Mesenteric fat pad (tissue), 1 donor: ENCODE measurements at places on chromosomes 5 and 9.

DNA sequence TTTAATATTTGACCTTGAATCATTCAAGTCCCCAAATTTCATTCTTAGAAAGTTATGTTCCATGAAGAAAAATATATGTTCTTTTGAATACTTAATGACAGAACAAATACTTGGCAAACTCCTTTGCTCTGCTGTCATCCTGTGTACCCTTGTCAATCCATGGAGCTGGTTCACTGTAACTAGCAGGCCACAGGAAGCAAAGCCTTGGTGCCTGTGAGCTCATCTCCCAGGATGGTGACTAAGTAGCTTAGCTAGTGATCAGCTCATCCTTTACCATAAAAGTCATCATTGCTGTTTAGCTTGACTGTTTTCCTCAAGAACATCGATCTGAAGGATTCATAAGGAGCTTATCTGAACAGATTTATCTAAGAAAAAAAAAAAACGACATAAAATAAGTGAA lies 65.4 kb downstream of the WDR41 start:
- no peak for DNase-seq

GRCh38 chr5:54309691-54310432 lies 511 bp downstream of the ARL15 start:
- DNase-seq = no peak

DNA sequence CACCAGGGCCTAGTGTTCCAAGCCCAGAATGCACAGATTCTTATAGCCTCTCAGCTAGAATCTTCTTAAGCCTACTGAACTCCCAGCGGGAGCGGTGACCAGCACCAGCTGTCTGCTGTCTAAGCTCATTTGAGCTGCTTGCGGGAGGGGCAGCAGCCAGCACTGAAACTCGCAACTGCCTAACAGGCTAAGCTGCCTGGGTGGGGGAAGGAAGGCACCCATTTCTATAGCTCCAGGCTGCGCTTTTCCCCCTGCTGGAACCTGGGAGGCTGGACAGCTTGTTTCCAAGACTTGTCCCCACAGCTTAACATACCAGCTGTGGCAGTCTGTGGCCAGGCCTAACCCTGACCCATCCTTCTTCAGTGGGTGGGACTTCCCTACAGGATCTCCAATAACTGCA lies 512.9 kb downstream of the EFNA5 start:
- DNase-seq = no peak

DNA sequence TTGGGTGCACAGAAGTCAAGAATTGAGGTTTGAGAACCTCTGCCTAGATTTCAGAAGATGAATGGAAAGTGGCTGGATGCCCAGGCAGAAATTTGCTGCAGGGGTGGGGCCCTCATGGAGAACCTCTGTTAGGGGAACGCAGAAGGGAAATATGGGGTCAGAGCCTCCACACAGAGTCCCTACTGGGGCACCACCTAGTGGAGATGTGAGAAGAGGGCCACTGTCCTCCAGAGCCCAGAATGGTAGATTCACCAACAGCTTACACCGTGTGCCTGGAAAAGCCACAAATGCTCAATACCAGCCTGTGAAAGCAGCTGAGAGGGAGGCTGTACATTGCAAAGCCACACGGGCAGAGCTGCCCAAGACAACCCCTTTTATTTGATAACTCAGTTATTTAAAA lies 383.5 kb downstream of the TLE4 start:
- no peak for DNase-seq

DNA sequence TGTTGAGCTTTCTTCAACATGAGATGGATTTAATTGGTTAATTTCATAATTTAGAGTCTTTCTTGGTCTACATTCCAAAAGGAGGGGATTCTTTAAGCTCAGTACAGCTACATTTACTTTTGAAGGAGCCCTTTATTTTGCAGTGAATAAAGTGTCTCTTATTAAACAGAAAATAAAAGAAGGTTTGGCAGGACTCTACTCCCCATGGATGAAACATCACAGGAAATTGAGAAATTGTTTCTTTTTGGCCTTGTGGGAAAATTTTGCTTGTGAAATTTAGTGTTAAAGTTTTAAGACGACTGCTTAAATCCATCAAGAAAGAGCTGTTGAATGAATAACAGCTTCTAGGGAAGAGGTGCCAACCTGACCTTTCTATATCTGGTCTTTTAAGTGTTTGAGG lies 187.7 kb downstream of the NTRK2 start:
- no peak for DNase-seq

DNA sequence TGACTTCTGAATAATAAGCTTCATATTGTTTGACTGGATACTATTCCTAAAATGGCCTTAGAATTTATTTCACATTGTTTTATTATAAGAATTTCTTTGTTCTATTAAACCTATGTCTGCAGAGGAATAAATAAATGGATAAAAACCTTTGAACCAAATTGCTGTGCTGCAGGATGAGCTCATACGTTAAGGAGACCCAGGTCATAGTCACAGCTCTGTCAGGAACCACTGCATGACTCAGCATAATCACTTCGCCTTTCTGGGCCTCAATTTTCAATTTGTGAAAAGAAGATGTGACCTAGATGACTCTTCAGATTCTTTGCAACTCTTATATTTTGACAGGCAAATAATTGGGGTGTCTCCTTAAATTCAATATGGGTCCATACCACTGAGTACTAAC lies 36.7 kb upstream of the HMHB1 start:
- DNase-seq = no peak

DNA sequence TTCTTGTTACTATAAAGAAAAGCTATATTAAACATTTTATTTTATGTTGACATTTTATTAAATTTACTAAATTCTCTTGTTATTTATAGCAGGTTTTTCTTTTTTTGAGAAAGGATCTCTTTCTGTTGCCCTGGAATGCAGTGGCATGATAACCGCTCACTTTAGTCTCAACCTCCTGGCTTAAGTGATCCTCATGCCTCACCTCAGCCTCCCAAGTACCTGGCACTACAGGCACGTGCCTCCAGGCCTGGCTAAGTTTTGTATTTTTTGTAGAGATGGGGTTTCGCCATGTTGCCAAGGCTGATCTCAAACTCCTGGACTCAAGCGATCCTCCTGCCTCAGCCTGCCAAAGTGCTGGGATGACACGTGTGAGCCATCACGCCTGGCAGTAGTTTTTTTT lies 280.2 kb upstream of the C9orf72 start:
- no peak for DNase-seq

DNA sequence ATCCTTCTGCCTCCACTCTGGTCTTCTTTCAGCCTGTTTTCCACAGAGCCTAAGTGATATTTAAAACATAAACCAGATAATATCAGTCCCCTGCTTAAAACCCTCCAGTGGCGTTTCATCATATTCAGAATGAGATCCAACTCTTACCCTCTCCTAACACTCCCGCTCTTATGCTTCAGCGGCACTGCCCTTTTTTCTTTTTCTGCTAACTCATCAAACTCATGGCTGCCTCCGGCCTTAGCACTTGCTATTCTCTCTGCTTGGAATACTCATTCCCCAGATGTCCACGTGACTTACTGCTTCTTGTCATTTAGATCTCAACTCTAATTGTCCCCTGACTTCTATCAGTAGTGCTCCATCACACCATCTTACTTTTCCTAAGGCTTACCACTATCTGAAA lies 73.6 kb downstream of the PIP5K1B start:
- DNase-seq = no peak
